Right kidney (tissue), 9 donors: ENCODE measurements at places on chromosomes 1 and 21.

DNA sequence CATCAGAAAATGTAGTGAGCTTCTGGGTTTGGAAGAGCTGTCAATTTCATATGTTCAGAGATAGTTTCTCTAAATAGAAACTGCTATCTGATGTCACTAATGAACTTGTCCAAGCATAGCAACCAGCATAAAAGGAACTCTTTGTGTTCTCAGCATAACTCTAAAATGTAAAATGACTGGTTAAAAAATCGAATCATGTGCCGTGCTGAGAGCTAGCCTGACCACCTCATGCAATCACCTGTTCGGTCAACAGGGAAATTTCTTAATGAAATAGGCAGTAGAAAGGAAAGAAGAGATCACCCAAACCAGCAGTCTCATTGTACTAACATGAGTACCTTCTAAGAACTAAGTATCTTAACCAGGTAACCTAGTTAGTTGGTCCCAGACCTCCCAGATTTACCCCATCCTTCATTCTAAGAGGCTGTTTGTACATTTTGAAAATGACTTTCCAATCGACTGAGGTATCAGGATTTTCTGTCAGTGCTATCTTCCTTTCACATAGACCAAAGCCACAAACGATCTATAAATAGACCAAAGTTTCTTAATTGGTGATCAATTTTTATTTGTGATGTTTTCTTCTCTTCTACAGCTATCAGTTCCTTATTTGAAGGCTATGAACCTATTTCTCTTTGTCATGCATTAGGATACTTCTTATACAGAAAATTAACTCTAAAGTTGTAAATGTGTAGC lies 147.3 kb downstream of the TLR5 start:
- DNase-seq = no peak

GRCh38 chr21:40769231-40769630 lies 77.7 kb downstream of the DSCAM start:
- DNase-seq = no peak

GRCh38 chr1:210362526-210362925 lies 33.8 kb downstream of the HHAT start:
- no peak for DNase-seq

- DNase-seq = peak; percentile 25
Measured at GRCh38 chr1:6770751-6771440, 14.4 kb upstream of the CAMTA1 start.

DNA sequence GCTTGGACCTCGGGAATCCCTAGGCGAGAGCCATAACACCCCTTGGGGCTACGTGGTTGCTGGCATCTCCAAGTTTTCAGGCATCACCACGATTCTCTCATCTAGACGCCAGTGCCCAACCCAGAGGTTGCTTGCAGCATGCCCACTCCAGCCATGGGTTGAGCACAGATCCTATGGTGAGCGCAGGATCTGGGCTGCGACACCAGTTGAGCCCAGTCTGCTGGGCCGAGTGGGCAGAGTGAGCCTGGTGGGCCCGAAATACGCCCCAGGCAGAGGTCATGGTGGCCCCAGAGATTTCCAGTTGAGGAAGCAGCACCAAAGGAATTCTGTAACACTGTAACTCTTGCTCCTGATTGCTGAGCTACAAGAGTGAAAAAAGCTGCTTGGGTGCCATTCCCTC lies 46.1 kb upstream of the GRIK1 start:
- DNase-seq = no peak

DNA sequence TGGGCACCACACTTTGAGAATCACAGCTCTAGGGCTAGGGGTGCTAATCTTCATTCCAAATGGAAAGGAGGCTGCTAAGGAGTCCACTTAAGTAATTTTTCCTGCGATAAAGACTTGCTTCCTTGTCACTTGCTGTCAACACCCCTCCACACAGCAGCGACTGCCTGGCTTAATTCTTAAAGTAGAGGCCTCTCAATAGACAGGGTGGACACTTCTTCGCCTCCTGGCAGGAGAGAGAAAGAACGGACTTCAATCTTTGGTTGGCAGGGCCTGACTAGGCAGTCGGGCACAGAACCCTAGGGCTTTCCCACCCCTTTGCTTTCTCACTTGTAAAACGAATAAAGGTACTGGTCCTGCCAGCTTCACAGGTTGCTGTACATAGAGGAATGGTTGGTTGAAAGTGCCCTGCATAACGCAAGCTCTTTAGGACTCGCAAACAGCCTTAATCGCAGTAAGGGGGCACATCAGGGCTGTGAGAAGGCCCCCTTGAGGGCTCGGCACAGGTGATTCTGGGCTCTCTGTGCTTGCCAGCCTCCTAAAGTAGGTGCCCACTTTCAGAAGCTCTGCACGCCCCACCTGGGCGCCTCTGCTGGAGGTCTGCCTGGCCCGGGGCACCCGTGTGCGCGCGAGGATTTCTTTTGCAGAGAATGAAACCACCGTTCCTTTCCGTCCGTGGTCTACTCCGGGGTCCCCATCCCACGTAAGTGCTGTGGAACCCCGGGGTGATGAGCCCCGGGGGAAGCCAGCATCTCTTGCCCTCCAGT lies 47.6 kb upstream of the CD34 start:
- no peak for DNase-seq

DNA sequence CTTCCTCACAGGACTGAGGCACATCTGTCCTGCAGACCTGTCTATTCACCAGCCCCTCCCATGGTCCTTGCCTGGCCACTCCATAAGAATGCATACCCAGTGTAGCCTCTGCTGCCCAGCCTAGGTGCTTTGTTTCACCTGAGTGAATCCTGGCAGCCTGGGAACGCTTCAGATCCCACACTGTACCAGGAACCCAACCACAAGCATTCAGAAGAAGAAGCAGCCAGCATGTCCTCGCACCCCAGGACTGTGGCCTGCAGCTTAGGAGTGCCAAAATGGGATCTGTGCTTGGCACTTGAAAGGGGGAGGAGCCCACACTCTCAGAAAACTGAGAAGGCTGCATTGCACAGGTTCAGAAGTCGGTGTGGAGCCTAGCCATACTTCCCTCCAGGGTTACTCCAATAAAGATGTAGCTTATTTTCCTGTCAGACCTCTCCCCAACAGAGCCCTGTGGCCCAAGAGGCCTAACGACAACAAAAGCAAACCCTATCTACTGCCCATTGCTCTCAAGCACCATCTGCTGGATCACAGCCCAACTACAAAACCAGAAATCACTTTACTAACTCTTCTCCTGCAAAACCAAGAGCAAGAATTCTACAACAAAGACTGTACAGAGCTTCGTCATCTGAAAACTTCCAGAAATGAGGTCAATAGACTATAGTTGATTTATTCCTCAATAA lies 923.1 kb upstream of the NEGR1 start:
- no peak for DNase-seq

- no peak for DNase-seq
Measured at GRCh38 chr1:68332041-68332440, 99.7 kb upstream of the WLS start.

GRCh38 chr1:206029484-206029883 lies 5.8 kb upstream of the CTSE start:
- no peak for DNase-seq

GRCh38 chr1:228339766-228340685 lies 66.6 kb downstream of the TRIM11 start:
- DNase-seq = no peak

DNA sequence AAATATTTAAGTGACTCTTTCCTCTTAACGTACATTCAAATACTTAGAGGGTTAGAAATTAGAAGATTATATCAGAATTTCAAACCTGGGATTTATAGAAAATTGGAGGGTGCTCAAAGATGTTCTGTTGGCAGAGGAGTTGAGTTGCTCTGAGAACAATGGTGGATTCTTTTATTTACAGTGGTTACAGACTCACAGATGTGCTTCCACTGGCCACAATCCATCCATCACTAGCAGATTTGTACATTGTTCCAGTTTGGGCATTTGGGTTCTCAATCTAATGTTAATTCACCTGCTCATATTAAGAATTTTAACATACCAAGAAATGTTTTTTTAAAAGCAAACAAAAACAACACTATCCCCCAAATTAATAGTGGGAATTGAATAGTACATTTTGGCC lies 23.5 kb downstream of the DNAJC6 start:
- no peak for DNase-seq
